ENCODE measurements at places on chromosomes 5 and 9. TPM values are rescaled to one million over a fixed set of nuclear protein-coding genes. Genes with fewer than 3 reads are reported as not detected.

The PCDHAC2 gene
- total RNA-seq, result not detected

The SLC6A18 gene
- not detected for total RNA-seq

GRCh38 chr9:99509065-99509745, 287.1 kb downstream of the SEC61B start:
- DNase-seq, result no peak

- DNase-seq, result no peak
Measured at GRCh38 chr5:39762761-39763160, 338.0 kb upstream of the DAB2 start.

The RIGI gene
- 17.1 TPM for total RNA-seq

The SHC3 gene
- not detected for total RNA-seq

The CAMK2A gene
- not detected for total RNA-seq

DNA sequence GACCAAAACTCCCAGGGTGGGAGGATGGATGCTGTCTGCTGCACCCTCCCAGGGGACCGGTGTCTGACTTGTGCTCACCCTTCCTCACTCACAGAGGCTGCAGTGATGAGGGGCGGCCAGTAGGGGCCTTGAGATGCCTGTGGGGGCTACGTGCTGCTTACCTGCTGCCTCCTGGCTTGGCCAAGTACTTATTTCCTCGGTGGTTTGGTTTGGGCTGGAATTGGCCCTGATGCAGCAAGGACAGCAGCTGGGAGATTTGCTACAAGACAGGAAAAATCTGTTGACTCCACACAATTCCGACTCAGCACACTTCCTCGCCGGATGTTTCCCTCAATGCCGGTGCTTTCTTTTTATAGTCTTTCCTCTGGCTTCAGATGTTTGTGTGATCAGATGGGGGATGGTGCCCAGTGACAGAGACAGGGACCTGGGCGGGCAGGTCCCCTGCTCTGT, 6.6 kb downstream of the PCDH12 start:
- DNase-seq, result no peak

- DNase-seq, result no peak
Measured at GRCh38 chr5:79811081-79811480, 121.4 kb downstream of the CMYA5 start.

DNA sequence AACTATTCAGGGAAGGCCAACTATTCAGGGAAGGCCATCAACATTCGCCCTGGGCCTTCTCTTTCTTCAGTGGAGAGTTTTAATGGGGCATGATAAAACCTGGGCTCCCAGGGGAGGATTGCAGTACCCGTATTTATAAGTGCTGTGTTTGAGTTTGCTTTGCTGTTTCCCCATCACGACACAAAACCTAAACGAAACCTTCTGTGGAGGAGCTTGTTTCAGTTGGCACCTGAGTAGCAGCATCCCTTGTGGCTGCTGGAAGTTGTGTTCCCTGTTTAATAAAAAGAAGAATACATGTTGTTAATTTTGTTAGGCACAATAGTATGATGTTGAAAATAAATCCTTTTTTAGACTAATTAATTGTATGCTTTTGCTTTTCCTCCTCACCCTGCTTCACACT, 8.3 kb downstream of the WDR31 start:
- DNase-seq, result no peak

The ADRA1B gene
- total RNA-seq, result not detected
